ENCODE measurements at places on chromosomes 4 and X. TPM values are rescaled to one million over a fixed set of nuclear protein-coding genes. Genes with fewer than 3 reads are reported as not detected.

- no peaks in the 10 kb centered on the region for H3K4me1 ChIP-seq
- no peaks in the 10 kb centered on the region for H3K27me3 ChIP-seq
- H3K36me3 ChIP-seq: no peaks in the 10 kb centered on the region
Measured at GRCh38 chr4:25486171-25486570, 109.1 kb downstream of the ANAPC4 start.

DNA sequence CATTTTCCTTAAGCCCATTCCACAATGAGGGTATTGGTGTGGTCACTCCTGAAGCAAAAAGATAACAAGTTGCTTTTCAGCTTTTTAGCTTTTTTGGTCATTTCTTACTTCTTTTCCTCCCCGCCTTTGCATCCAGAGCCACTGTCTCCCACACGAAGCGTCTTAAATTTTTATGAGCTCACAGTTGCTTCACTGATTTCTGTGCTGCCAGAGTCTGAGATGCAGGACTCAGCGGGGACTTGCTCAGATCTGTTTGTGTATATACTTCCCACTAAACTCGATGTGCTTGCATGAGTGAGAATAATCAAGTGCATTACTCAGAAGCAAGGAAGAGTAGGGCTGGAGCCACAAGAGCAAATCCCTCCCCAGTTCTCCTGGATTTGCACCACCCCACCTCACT lies 80.2 kb upstream of the FHL1 start:
- DNase-seq: no peak
- no peaks in the 10 kb centered on the region for H3K36me3 ChIP-seq
- peaks cover 21% of the 10 kb centered on the region for H3K4me1 ChIP-seq
- H3K27me3 ChIP-seq: peaks cover 9% of the 10 kb centered on the region
- H3K27ac ChIP-seq: no peak overlapping the region
- H3K4me3 ChIP-seq: no peak overlapping the region

DNA sequence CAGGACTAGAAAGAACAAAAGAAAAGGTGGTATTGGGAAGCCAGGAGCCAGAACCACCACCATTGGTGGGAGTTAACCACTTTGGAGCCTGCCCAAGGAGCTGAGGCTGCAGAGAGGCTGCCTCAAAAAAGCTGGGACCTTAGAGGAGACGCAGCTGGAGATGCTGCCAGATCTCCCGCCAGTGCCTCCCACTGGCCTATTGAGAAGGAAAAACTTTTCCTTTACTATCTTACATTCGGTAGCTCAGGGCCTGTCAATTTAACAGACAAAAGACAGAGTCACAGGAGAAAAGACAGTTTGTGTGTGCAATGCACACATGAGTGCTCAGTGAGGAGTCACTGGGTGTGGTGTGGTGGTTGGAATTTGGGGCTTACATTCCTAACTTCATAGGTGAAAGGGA lies 52.4 kb upstream of the HPSE start:
- no peak for DNase-seq
- no peak overlapping the region for H3K27ac ChIP-seq
- no peaks in the 10 kb centered on the region for H3K36me3 ChIP-seq
- no peak overlapping the region for H3K4me3 ChIP-seq
- H3K27me3 ChIP-seq: peaks cover 9% of the 10 kb centered on the region

DNA sequence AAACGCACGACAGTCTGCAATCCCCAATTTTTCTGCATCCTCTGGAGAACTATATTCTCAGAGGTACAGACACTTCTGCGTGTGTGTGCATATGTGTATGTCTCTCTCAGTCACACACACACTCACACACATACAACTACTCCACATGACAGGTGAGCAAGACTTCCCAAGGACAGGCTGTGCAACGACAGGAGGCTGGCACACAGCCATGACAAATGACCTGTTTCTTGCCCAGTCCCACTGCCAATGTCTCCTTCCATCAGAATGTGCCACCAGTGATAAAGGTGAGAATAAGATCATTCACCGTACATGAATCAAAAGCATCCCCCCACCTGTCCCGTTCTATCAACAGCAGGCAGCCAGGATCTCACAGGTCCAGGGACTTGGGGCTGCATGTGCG lies 52.4 kb downstream of the PPP2R2C start:
- DNase-seq: no peak
- peaks cover 7% of the 10 kb centered on the region for H3K4me1 ChIP-seq
- H3K36me3 ChIP-seq: no peaks in the 10 kb centered on the region
- no peak overlapping the region for H3K27ac ChIP-seq

- H3K4me1 ChIP-seq: peaks cover 3% of the 10 kb centered on the region
- H3K4me3 ChIP-seq: no peak overlapping the region
- H3K27me3 ChIP-seq: no peaks in the 10 kb centered on the region
- H3K27ac ChIP-seq: no peak overlapping the region
Measured at GRCh38 chrX:39922488-39922887, 175.3 kb downstream of the BCOR start.

GRCh38 chrX:10242026-10242425 lies 85.3 kb downstream of the CLCN4 start:
- H3K4me3 ChIP-seq: no peak overlapping the region
- no peaks in the 10 kb centered on the region for H3K36me3 ChIP-seq
- no peak for DNase-seq
- H3K27ac ChIP-seq: no peak overlapping the region
- H3K4me1 ChIP-seq: peaks cover 6% of the 10 kb centered on the region
- peaks cover 2% of the 10 kb centered on the region for H3K27me3 ChIP-seq

- H3K4me3 ChIP-seq: no peak overlapping the region
- no peak overlapping the region for H3K27ac ChIP-seq
- H3K27me3 ChIP-seq: peaks cover 3% of the 10 kb centered on the region
- DNase-seq: no peak
- peaks cover 9% of the 10 kb centered on the region for H3K36me3 ChIP-seq
Measured at GRCh38 chr4:140704392-140704960, 51.7 kb downstream of the TBC1D9 start.

Gene SMR3B
- total RNA-seq: not detected

Gene CENPVL1
- not detected for total RNA-seq

All from glutamatergic neuron (in vitro differentiated cells).